ENCODE measurements at places on chromosomes 7 and 10.

- H3K27ac ChIP-seq, result no peak overlapping the region
- no peaks in the 10 kb centered on the region for H3K27me3 ChIP-seq
- no peak for DNase-seq
These were observed 44.4 kb downstream of the ATXN7L1 start for GRCh38 chr7:105831824-105832535.

DNA sequence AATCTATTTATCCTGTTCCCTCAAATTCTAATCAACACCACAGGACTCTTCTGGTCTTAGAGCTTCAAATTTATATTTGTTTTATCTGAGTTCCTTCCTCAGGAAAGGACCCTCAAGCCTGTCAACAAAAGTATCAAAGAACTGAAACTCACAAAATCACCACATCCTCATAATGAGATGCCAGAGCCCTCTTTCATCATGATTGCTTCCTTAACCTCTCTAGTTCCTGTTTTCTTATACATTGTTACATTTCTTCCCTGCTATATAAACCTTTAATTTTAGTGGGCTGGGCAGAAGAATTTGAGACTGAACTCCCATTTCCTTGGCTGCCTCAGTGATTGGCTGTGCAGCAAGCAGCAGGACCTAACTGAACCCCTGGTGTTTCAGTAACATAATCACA lies 189.7 kb downstream of the ZNF248 start:
- H3K27ac ChIP-seq, result no peak overlapping the region
- H3K4me1 ChIP-seq, result no peaks in the 10 kb centered on the region
- no peaks in the 10 kb centered on the region for H3K27me3 ChIP-seq
- no peak overlapping the region for H3K4me3 ChIP-seq
- no peak for DNase-seq

DNA sequence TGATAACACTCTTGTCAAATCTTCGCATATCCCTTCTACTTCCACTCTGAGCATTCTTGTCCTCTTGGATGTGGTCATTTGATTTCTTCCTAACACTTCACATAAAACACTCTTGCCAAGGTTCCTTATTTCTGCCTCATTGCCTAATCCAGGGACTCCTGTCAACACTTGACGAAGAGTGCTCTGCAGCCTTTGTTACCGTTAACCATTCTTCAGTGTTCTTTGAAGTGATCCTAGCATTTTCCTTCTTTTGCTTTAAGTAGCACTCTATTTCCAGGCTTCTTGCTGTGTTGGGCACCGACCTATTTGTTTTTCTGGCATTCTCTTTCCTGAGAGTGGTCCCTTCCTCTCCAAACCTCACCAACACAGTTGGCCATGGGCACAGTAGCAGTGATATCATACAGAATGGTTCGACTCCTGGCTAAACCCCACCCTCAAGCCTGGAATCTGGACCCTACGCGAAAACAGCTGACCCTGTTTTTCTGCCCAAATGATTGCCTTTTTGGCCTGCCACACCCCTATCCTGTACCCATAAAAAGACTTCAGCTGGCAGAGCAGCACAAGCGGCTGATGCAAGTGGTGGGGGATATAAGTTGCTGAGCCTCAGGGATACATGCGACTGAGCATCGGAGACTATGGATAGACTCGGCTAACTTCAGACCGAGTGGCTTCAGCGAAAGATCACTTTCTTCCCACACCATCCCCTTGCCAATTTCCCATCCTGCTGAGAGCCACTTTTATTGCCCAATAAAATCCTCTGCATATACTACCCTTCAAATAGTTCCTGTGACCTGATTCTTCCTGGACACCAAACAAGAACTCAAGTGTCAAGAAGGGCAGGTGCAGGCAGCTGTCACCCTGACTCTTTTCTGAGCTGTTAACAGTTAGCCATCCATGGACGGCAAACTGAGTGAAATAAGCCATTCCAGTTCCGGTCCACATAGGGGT lies 820.6 kb downstream of the CCSER2 start:
- H3K27ac ChIP-seq, result no peak overlapping the region
- H3K4me1 ChIP-seq, result no peaks in the 10 kb centered on the region
- H3K36me3 ChIP-seq, result no peaks in the 10 kb centered on the region
- DNase-seq, result no peak

GRCh38 chr7:28362812-28363211 lies 49.5 kb upstream of the CREB5 start:
- no peak overlapping the region for H3K4me3 ChIP-seq
- no peaks in the 10 kb centered on the region for H3K36me3 ChIP-seq
- H3K27me3 ChIP-seq, result no peaks in the 10 kb centered on the region
- no peak for DNase-seq
- no peak overlapping the region for H3K27ac ChIP-seq

DNA sequence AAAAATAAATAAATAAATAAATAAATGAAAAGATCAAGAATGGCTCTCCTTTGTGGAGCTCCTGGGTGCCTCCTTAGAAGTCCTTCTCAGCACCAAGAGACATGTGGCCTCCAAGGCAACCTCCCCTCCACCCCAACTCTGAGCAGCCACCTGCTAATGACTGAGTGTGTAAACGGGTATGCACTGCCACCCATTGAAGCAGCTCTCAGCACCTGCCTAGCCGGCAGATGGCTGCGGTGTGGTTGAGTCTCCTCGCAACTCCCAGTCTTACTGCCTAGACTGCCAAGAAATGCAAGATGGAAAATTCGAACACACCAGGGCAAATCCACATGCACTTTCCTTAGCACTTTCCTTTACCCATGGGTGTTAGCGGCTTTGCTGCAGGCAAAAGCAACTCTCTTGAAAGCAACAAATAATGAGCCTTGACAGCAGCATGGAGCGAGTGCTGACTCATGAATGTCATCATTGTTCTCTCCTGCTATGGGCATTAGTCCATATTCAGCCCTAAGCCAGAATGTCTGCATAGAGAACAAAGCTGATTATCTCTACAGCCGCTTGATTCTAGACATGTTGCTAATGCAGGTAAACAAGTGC lies 913.9 kb upstream of the AUTS2 start:
- no peaks in the 10 kb centered on the region for H3K4me1 ChIP-seq
- no peak overlapping the region for H3K4me3 ChIP-seq
- no peak for DNase-seq

GRCh38 chr7:121603886-121604285 lies 207.8 kb upstream of the FAM3C start:
- H3K4me1 ChIP-seq, result no peaks in the 10 kb centered on the region
- no peaks in the 10 kb centered on the region for H3K36me3 ChIP-seq
- H3K27me3 ChIP-seq, result no peaks in the 10 kb centered on the region
- H3K27ac ChIP-seq, result no peak overlapping the region
- no peak for DNase-seq

- H3K4me1 ChIP-seq, result peaks cover 21% of the 10 kb centered on the region
- no peak overlapping the region for H3K27ac ChIP-seq
- H3K36me3 ChIP-seq, result no peaks in the 10 kb centered on the region
- H3K4me3 ChIP-seq, result no peak overlapping the region
These were observed 141.6 kb downstream of the PKD1L1 start for GRCh38 chr7:47806701-47807103.

GRCh38 chr7:5713124-5713912 lies 68.1 kb downstream of the RNF216 start:
- H3K36me3 ChIP-seq, result peaks cover 81% of the 10 kb centered on the region
- no peak overlapping the region for H3K27ac ChIP-seq
- no peak for DNase-seq
- no peaks in the 10 kb centered on the region for H3K4me1 ChIP-seq
- H3K4me3 ChIP-seq, result no peak overlapping the region

DNA sequence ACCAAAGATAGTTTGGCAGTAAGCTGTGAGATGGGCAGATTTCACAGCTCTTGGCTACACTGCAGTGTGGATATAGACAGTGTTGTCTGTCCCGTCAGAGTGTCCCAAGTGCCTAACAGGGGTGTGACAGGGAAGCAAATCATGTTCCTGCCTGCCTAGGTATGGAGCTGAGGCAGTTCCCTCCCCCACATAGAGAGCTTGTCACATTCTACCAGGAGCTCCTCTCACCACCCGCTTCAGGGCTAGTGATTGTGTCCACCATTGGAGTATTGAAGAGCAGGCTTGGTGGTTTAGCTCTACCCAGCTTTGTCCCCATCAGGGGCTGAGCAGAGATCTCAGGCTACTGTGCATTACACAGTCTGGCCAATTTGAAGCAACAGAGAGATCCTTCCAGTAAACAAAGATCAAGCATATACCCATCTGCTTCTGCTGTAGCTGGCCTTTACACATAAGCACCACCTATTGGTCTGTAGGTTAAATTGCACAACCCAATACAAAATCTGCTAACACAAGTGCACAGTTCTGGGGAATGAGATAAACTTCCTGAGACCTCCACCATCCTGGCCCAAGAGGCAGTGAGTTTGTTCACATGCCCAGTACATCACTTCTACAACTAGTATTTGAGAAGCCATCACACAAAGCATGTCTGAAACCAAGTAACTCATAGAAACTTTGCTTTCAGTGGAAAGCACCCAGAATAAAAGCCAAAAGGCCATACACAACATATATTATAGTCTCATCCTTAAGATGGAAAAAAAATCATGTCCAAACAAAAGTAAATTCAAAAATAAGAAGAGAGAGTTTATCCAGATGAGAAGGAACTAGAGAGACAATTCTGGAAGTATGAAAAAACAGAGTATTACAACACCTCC lies 67.3 kb downstream of the GLCCI1 start:
- H3K27me3 ChIP-seq, result no peaks in the 10 kb centered on the region
- H3K36me3 ChIP-seq, result no peaks in the 10 kb centered on the region
- no peak overlapping the region for H3K27ac ChIP-seq
- peaks cover 3% of the 10 kb centered on the region for H3K4me1 ChIP-seq

Measured in common myeloid progenitor, CD34-positive (primary cell).